ENCODE measurements at places on chromosomes 2 and 18.

- DNase-seq, result no peak
These were observed 48.1 kb downstream of the ADCY3 start for GRCh38 chr2:24871852-24872333.

DNA sequence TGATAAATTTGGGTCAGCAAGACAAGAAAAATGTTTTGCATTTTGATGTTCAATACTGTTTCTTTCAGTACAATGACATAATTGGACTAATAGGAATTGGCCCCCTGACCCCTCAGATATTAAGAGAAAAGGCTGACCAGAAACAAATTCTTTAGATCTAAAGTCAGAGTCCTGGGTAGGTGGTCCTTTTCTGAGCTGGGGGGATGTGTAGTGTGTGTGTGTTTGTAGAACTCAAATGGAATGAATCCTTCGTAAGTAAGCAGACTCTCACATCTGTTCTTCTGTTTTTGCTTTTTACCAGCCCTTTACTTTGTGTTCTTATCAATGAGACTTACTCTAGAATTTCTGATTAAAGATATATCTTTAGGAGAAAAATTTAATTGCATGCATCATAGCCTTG, 327.7 kb downstream of the TGIF1 start:
- no peak for DNase-seq

- no peak for DNase-seq
These were observed 956.2 kb upstream of the LRATD1 start for GRCh38 chr2:13676269-13676668.

DNA sequence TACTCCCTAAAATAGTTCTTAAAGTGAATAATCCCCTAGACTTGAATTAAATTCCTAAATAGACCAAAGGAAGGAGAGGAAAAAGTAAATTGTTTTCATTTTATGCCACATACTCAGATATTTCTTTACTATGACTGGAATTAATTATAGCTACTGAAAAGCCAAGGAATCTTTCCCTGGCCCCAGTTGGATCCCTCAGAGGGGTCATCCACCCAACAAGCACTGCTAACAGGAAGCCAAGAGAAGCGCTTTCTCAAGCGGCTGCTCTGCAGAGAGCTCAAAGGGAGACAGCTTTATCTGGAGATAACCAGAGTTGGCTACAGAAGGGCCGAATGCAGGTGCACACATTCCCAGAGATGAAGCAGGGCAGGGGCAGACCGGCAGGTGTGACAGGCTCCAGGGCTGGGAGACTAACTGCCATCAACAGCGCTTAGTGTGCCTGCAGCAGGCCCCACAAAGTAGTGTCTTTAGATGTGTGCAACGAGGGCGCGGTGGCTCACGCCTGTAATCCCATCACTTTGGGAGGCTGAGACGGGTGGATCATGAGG, 51.1 kb downstream of the POLR1A start:
- no peak for DNase-seq

- DNase-seq, result no peak
These were observed 21.2 kb upstream of the CHRNA1 start for GRCh38 chr2:174785481-174785880.

GRCh38 chr2:208306291-208306690, 40.2 kb downstream of the PIKFYVE start:
- peak; percentile 4 for DNase-seq

DNA sequence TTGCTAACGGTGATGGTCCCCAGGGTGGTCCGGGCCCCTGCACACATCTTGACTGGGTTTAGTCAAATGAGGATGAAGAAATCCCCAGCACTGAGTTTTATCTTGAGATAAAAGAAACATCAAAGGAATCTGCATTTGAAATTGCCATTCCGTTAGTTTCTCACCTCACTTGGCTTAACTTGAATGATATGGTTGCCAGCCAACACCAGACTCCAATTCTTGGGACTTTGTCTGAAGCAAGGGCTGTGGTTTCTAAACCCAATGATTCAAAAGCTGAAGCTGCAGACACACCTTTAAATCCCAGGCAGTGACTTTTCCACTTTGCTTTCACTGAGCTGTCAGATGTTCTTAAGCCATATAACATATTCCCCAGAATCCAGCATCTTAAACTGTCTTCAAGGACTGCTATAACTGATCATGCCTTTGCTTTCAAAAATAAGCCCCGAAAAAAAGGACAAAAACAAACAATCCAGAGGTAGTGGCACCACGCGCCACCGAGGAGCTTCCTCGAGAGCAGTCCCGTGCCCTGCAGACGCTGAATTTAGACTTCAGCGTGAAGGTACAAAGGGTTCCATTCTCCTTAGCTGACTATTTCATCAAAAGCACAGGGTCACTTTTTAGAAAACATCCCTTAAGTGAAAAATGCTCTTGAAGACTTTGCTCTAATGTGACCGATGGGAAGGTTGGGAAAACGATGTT, 189.3 kb downstream of the HDAC4 start:
- DNase-seq, result no peak

DNA sequence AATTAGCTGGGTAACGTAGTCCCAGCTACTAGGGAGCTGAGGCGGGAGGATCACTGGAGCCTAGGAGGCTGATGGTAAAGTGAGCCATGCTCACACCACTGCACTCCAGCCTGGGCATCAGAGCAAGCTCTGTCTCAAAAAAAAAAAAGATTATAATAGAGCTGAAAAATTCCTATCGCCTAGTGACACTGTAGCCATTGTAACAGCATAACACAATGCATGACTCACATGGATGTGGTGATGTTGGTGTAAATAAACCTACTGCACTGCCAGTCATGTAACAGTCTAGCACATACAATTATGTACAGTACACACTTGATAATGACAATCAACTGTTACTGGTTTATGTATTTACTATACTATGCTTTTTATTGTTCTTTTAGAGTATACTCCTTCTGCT, 39.6 kb downstream of the MGAT4A start:
- DNase-seq, result no peak

- no peak for DNase-seq
These were observed 61.4 kb downstream of the LRP1B start for GRCh38 chr2:142069251-142069888.

GRCh38 chr2:25301453-25302352, 40.0 kb downstream of the DNMT3A start:
- DNase-seq, result peak; percentile 72

GRCh38 chr2:205887637-205888036, 198.3 kb downstream of the INO80D start:
- DNase-seq, result no peak

- no peak for DNase-seq
These were observed 254.5 kb downstream of the NEDD4L start for GRCh38 chr18:58298251-58299134.

DNA sequence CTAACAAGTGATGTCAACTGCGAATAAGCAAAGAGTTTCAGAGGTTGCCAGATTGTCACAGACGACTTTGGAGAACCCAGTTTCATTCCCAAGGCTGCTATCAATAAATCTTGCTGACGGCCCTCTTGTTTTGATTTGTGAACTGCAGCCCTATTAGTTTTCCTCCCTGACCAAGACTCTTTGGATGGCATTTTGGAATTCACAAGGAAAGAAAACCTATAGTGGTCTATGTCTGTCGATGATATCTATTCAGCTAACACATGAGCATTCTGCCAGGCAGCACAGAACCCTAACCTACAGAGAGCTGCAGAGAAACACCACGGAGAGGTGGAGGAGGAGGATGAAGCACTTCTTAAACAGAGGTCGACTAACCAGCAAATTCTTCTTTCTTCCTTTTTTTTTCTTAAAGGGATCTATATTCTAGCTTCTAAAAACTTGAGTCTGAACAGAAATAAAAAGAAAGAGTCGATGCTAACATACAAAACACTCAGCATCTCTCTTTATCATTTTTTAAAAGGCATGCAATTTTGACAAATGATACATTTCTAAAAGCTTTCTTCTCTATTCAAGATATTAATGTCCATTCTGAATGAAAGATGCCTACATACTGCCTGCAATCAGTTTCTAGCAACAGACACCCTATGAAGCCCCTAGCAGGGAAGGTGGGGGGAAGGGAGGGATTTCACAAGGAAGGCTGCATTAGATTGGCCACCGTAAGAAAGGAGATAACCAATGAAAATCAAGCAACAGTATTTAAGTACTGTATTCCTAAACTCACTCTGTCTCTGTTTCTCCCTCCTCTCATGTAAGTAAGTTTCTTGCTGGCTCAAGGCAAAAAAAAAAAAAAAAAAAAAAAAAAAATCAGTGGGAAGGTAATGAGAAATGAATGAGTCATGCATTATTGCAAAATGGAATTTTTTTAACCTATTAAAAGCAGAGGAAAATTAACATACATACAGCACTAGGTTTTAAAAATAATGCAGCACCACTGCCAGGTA, 83.0 kb upstream of the CHRNA1 start:
- DNase-seq, result peak; percentile 86

GRCh38 chr18:69205925-69206324, 194.8 kb upstream of the DOK6 start:
- no peak for DNase-seq

- no peak for DNase-seq
These were observed 145.8 kb upstream of the ID2 start for GRCh38 chr2:8535821-8536685.

DNA sequence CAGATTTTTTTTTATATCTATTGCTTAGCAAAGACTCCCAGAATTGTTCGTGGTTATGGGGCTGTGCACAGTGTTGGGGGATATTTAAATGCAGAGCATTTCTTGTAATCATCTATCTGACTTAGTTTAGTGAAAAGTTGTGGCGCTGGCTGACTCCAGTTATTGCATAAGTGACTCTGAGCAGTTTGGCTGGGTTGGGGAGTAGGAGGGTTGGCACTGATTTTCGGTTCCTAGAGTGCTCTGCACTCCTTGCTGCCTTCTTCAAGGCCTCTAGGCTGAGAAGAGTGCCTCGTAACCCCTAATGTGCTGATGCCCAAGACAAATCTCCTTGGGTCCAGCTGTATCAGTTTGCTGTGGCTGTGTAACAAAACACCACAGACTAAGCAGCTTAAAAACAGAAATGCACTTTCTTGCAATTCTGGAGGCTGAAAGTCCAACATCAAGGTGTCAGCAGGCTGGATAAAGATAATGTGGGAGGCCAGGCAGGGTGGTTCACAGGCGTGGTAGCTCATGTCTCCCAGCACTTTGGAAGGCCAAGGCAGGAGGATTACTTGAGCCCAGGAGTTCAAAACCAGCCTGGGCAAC, 6.5 kb upstream of the IMPA2 start:
- no peak for DNase-seq

- DNase-seq, result no peak
These were observed 34.2 kb downstream of the RAB10 start for GRCh38 chr2:26067980-26068507.

DNA sequence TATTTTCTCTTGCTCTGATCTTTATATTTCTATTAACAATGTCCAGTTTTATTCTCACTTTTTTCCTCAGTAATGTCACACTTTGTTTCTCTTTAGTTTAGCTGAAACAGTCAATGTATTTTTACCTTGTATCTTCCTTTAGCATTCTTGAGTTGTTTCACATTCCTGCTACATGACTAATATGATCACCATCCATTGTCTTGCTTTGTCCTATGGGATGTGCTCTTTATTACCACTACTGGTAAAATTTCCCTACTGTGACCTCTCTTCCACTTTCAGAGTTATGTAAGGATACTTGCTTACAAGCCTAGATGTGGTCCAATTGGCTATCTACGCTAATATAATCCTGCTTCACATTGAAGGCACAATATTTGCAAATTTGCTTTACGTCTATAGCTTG, 457.9 kb downstream of the PIK3C3 start:
- DNase-seq, result no peak

- DNase-seq, result no peak
These were observed 14.8 kb downstream of the FAM237A start for GRCh38 chr2:206657087-206657486.

- DNase-seq, result no peak
These were observed 172.6 kb downstream of the HAUS1 start for GRCh38 chr18:46276748-46277147.

DNA sequence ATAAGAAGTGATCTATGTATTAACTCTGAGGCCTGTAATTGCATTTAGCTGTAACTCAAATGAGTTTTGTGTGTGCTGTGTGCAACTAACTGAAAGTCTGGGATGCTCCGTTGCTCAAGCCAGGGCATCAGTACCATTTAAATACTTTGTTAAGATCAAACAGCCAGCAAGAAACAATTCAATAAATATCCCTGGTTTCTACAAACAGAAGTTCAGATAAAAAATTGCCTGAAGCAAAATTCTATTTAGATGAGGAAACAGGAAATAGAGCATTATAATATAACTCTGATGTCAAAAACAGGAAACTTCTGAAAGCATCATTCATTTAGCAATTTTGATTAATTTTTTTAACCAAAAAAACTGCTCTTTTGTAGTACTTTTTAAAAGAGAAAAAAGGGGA, 18.9 kb upstream of the SLC38A11 start:
- peak; percentile 30 for DNase-seq

DNA sequence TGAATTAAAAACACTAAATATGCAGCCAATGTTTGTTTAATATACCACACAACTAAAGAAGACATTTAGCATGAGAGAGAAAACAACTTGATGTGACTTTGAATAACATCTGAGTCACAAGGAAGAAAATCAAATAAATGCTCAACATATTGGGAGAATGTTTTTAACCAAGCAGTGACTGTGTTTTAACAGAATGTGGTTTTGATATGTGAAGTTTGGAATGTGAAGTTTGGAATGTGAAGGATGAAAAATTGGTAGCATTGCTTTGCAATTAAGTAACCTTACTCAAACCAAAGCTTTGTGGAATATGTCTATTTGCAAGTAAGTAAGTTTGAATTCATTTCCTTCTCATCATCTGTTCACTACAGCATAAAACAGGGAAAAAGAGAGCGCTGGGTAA, 128.2 kb upstream of the DNAJC10 start:
- peak; percentile 85 for DNase-seq

- no peak for DNase-seq
These were observed 95.2 kb upstream of the RAB6C start for GRCh38 chr2:129884221-129884786.

DNA sequence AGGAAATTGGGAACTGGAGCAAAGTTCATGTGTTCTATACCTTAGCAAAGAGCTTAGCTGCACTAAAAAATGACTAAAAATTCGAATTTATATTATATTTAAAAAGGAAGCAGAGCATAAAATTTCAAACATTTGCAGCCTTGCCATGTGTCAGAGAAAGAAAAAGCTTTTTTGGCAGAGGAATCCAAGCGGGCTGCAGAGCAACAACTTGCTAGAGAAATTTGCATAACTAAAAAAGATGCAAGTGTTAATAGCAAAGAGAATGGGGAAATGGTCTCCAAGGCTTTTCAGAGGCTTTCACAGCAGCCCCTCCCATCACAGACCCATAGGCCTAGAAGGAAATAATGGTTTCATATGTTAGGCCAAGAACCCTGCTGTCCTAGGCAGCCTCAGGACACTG, 1315.9 kb downstream of the DSC3 start:
- DNase-seq, result no peak

GRCh38 chr2:104502901-104503300, 351.0 kb upstream of the POU3F3 start:
- no peak for DNase-seq

- peak; percentile 94 for DNase-seq
These were observed at the start of gene CHMP3 for GRCh38 chr2:86562922-86563649. TSS of gene CHMP3 (minus strand) at chr2:86563443. CDS start at chr2:86563348, 95 bp downstream.

GRCh38 chr18:44957461-44957860, 276.8 kb downstream of the SETBP1 start:
- DNase-seq, result no peak

DNA sequence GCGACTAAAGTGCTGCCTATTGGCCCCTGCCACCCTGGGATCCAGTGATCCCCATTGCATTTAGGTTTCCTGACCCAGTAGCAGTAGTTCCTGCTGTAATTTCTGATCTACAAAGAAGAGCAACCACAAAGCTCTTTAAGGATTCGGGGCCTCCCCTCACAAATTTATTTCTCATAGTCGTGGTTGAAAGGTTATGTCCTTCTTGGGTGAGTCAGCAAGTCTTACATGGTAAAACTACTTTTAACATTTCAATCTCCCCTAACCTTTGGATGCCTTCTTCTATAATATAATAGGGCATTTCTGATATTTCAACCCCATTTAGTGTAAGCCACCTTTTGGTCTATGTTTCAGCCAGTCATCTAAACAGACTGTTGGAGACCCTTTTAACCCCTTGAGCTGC, 14.9 kb downstream of the PIKFYVE start:
- peak; percentile 50 for DNase-seq
